Activated T-helper 1 cell treated with Interleukin-2 at 50 U/mL for 16 hours (primary cell): ENCODE measurements at places on chromosomes 12 and 14.

DNA sequence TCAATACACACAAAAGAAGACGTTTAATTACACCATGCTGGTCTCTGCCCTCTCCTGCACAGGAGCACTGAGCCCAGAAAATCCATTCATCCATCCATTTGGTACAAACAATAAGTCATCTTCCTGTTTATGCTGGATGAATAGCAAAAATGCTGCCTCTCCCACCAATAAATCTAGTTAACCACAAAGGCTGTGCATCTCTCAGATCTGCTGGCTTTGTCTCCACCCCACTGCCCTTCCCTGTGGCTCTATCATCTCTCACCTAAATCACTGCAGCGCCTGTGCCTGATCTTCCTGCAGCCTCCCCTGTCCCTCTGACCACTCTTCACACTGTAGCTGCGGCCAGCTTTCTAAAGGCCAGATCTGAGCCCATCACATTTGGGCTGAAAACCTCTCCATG lies 72.9 kb upstream of the DDX11 start:
- DNase-seq: no peak

GRCh38 chr14:91352728-91353692 lies 64.6 kb downstream of the CCDC88C start:
- no peak for DNase-seq

GRCh38 chr12:25794571-25794970 lies 163.9 kb upstream of the RASSF8 start:
- DNase-seq: no peak

- DNase-seq: no peak
Observed at GRCh38 chr14:20455355-20456300, 602 bp downstream of the APEX1 start.

DNA sequence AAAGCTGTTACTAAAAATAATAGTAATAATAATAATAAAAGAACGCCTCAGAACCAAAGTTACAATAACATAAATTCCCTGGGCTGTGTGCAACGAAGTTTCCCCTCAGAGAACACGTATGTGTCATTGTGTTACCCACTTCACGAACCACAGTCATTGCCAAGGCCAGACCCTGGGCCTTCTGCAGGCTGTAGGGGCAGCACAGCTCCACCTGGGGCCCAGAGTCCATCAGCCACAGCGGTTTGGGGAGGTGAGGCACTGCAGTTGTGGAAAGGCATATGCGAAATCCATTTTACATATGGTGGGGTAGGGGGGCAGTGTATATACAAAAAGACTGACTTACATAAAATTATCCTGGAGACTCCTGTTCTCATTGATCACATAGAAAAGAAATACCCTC lies 56.1 kb downstream of the ESR2 start:
- no peak for DNase-seq

DNA sequence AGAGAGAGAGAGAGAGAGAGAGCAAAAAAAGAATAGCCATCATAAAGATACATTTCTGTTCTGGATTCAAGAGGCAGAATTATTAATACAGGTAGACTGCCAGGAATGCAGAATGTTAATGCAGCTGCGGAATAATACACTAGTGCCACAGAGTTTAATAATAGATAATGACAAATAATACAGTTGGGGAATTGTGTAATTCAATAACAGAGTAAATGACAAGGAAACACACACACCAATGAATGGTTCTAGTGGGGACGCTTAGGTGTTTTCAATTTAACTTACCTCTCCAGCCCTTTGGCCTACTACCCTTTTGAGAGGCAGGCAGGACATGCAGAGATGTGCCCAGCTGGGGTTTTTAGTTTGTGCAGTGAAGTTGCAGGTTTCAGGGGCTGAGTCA lies 313.9 kb downstream of the NRXN3 start:
- no peak for DNase-seq

DNA sequence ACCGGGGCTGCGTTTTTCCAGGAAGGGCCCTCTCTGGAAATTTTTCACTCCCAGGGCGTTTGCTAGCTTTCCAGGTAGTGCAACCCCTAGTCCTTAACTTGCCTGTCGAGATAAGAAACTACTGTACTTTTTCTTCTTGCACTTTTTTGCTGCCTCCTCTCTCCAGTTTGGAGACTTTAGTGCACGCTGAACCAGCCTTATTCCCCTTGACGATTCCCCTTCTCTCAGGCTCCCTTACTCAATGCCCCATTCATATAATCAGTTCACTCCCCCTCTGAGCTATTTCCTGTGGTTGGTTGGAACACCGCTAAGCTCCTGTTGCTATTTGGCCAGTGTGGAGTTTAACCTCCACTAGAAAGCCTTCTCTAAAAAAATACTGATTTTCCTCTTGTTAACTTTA lies 682 bp downstream of the CREBL2 start:
- no peak for DNase-seq

DNA sequence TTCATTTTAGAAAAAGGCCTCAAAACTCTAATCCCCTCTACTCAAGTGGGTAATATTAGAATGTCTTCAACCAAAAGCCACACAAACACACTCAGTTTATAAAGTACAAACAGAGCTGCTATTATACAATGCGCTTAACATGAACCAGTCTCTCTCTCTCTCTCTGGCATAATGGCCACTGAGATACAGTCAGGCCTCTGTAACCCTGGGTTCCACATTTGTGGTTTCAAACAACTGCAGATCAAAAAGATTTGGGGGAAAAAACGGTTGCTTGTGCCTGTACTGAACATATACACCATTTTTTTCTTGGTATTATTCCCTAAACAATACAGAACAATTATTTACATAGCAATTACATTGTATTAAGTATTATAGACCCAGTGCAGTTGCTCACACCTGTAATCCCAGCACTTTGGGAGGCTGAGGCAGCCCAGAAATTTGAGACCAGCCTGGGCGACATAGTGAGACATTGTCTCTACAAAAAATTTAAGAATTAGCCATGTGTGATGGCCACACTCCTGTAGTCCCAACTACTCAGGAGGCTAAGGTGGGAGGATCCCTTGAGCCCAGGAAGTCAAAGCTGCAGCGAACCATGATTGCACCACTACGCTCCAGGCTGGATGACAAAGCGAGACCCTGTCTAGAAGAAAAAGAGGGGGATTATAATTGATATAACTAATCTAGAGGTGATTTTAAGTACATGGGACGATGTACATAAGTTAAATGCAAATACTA lies 5.6 kb downstream of the SLC11A2 start:
- no peak for DNase-seq

DNA sequence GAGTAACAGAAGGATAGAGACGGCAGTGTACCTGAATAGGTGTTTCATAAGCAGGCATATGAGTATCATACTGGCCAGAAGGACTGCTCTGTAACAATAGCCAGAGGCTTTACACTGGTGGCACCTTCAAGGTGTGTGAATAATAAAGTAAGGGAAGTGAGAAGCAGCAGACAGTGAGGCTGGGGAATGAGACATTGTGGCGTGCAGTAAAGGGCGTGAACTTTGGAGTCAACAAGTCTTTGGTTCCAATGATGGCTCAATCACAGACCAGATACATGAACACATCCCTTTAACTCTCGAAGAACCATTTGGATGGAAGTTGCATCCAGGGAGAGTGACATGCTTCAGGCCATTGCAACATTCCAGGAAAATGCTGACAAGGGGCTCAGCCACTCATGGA lies 32.0 kb upstream of the CCND2 start:
- no peak for DNase-seq

- DNase-seq: no peak
Observed at GRCh38 chr12:3520168-3520567, 29.2 kb downstream of the PRMT8 start.

DNA sequence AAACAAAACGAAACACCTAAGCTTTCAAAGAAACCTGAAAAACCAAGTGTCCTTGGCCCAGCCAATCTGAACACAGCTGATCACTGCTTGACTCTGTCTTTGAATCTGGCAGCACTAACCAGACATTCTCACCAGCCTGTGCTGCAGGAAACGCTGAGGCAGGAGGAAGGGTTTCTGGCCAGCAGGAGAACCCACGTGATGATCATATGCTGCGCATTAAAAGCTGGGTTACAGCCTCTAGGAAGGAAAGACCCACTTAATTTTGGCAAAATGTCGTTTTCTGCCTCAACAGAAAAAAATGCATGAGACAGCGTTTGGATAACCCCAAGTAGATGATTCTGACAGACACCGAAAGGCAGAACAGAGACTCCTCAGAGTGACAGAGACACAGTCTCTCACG lies 9.8 kb downstream of the APPL2 start:
- DNase-seq: no peak

- no peak for DNase-seq
Observed at GRCh38 chr12:30422844-30423243, 272.8 kb downstream of the IPO8 start.

- no peak for DNase-seq
Observed at GRCh38 chr14:104214431-104215218, 76.2 kb downstream of the KIF26A start.

GRCh38 chr14:22452330-22452729 lies 136.7 kb downstream of the DAD1 start:
- no peak for DNase-seq

DNA sequence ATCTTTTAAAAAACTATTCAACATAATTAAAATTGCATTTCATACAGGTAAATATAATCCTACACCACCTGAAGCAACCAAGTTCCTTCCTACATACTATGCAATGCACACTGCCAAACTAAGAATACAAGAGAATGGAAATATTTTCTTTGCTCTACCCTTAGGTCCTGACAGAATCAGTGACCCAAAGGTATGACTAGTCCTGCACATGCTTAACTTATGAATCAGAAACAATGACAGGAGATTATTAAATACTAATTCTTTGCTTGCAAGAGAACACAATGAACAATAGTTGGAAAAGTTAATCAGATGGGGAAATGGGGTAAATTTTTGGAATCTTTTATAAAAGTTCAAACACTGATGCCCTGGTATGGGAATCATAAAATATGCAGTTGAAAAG lies 220.1 kb downstream of the SOX5 start:
- DNase-seq: no peak

- DNase-seq: no peak
Observed at GRCh38 chr12:76470028-76470939, 89.3 kb downstream of the OSBPL8 start.

- no peak for DNase-seq
Observed at GRCh38 chr14:36905272-36905888, 243.7 kb downstream of the PAX9 start.

DNA sequence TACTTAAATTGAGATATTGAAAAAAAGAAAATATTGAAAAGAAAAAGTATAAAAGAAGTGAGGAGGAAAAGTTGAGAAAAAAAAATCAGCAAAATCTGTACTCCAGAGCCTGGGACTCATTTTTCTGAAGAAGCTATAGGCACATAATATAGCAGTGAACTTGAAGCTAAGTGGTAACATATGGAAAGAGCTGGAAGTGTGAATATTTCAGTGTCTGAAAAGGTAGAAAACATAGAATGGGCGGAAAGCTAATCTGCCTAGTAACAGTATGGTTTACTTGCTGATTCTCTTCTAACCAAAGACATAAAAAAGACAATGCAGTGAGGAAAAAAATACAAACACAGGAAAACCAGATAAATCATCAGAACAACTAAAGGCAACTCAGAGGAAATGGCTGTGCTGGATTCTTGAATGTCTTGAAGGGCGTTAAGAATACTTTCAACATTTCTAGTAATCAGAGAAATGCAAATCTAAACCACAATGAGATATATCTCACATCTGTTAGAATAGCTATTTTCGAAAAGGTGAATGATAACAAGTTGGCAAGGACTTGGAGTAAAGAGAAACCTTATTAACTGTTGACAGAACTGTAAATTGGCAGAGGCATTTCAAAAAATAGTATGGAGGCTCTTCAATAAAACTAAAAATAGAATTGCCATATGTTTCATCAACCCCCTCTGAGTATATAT lies 784.6 kb downstream of the LRFN5 start:
- no peak for DNase-seq
